ENCODE measurements at places on chromosomes 4 and X.

DNA sequence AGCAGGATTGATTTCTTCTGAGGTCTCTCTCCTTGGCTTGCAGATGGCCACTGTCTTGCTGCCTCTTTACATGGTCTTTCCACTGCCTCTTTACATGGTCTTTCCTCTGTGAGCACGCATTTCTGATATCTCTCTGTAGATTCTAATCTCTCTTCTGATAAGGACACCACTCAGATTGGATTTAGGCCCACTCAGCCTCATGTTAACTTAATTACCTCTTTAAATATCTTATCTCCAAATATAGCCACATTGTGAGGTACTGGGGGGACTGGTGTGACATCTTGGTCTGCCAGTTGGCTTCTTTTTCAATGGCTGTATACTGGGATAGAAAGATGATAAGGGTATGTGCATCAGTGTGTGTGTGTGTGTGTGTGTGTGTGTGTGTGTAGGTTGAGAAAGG is 153.7 kb downstream of the AWAT2 start:
- no peak for DNase-seq

DNA sequence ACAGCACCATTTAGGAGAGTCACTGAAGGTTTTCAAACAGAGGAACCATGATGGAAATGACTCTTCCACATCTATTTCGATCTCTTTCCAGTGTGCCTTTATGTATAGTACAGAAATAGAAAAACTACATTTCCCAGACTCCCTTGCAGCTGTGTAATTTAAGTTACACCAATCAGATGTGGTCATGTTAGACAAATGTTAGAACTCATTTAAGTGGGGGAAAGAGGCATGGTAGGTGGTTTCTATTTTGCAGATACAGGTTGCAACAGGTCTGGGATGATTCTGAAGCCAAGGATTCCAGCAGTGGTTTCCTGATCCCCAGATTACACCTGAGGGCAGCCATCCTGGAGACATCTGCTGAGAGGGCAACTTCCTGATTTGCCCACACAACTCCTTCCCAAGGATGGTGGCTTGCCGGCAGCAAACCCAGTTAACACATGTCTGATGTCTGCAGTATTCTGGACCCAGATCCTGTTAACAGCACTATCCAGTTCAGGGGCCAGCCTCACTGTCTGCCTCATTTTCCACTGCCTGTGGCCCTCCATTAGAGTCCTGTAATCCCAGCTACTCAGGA is 38.7 kb upstream of the PDK3 start:
- DNase-seq: peak; percentile 36

- no peak for DNase-seq
Measured at GRCh38 chrX:33272986-33273385, 61.6 kb upstream of the DMD start.

DNA sequence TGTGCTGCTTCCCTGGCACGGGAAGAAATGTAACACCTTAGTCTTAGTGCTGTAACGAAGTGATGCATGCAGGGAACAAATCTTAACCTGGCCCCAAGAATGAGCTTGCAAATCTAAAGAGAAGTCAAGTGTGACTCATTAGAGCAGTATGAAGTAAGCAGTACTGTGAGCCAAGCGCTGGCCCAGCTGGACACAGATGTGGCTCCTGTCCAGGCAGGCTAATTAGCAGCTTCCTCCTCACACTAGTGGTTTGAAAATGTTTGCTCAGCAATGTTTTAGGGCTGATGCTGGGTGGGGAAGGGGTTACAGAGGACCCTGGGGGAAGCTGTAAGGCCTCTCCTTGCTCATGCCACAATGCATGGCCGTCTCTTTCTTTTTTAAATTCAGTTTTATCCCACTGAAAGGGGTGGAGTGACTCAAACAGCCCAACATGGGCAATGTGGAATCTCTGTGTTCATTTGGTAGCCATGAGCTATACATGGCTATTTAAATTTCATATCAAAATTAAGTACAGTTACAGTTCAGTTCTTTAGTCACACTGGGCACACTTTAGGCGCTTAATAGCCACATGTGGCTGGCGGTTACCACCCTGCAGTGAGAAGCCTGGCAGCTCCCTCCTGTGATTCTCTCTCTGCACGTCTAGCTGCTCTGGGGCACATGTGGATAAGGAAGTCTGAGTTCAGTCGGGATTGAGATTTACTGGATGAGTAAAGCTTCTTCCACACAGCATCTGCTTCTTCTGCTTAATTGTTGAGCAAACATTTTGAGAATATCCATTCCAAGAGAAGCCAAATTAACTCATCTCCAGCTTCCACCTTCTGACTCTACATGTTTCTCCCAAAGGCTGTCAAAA is 48.8 kb downstream of the MAP7D2 start:
- peak; percentile 88 for DNase-seq

GRCh38 chrX:147351644-147352043 is 537.1 kb upstream of the CXorf51A start:
- no peak for DNase-seq

Data from choroid plexus epithelial cell (primary cell).